ENCODE measurements at places on chromosomes 16 and 17. TPM values are rescaled to one million over a fixed set of nuclear protein-coding genes. Genes with fewer than 3 reads are reported as not detected.
A peak's percentile ranks its signal among the peaks of the same experiment; 100 is the strongest.

GRCh38 chr16:1141191-1141590 is 11.7 kb upstream of the CACNA1H start:
- no peak for DNase-seq

GEMIN4 gene
- 26.7 TPM for total RNA-seq

WWP2 gene
- 97.8 TPM for total RNA-seq

GRCh38 chr16:47815655-47816054 is 340.1 kb downstream of the ABCC12 start:
- DNase-seq = no peak

DNA sequence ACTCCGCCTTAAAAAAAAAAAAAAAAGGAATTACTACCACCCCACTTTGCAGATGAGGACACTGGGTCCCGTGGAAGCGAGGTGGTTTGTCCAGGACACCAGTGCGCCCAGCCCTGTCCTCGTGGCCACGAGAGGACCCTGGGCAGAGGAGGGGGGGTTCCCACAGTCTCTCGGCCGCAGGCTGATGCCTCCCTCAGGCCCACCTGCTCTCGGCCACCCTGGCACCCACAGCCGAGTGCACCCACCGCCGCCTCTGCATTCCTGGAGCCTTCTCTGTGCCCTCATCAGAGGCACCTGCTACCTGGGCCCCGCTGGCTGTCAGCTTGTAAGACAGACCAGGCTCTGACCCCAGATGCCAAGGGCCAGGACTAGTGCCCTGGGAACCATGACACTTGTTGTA is 28.1 kb upstream of the PVALEF start:
- DNase-seq = no peak

DNA sequence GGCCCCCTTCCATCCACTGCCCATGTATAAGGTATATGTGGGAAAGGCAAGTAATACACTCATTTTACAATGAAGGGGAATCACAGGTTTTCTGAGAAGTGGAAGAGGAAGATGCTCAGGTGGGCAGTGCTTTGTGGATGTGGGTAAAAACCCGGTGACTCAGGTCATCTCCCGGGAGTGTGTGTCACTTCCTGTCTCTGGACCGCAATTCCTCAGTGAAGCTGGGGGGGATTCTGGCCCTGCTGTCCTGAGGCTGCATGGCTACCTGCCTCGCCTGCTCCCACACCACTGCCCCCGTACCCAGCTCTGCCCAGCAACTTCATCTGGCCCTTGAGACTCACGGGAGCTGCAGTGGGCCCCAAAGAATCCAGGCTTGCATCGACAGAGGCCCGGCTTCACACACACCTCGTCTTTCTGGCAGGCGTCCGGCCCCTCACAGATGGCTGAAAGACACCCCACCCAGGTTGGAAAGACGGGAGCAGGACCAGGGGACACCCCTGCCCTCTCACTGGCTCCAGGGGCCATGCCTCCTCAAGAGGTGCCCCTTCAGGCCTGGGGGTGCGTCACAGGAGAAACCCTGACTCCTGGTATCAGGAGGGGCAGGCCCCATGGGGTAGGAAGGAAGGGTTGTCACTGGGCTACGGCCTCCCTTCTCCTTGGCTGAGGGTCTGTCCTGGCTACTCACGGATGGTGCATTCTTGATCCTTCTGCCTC is 882 bp downstream of the SCARF1 start:
- no peak for DNase-seq

- DNase-seq = no peak
Measured at GRCh38 chr17:74085434-74085833, 118.0 kb upstream of the RPL38 start.

GRCh38 chr17:63402431-63403212 is 43.5 kb downstream of the CYB561 start:
- DNase-seq = no peak

DNA sequence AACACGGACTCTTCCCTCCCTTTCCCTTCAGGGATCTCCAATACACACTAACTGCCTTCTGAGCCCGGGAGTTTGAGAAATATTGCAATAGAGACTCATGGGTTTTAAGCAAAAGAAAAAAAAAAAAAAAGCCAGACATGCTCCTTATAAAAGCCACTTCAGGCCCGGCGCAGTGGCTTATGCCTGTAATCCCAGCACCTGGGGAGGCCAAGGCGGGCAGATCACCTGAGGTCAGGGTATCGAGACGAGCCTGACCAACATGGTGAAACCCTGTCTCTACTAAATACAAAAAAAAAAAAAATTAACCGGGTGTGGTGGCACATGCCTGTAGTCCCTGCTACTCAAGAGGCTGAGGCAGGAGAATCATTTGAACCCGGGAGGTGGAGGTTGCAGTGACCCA is 2.4 kb upstream of the HEXD start:
- DNase-seq = no peak

- DNase-seq = no peak
Measured at GRCh38 chr16:83906683-83907082, 7.8 kb downstream of the MLYCD start.

DNA sequence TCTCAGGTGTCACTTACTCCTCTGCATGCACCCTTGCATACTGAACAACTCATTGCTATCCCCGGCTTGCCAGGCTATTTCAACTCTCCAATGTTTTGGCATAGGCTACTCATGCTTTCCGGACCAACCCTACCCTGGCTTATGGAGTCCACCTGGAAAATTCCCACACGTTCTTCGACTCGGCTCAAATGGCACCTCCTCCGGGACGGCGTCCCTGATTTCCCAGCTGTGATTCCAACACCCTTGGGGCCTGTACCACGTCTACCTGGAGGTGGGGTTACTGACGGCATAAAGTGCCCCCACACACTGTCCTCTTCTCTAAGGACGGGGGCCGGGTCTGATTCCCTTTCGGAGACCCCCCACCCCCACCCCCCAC is 498 bp downstream of the SMYD4 start:
- no peak for DNase-seq

- no peak for DNase-seq
Measured at GRCh38 chr17:20954794-20955193, 88.0 kb downstream of the USP22 start.

HSD11B2 gene
- total RNA-seq = 5.6 TPM

DNA sequence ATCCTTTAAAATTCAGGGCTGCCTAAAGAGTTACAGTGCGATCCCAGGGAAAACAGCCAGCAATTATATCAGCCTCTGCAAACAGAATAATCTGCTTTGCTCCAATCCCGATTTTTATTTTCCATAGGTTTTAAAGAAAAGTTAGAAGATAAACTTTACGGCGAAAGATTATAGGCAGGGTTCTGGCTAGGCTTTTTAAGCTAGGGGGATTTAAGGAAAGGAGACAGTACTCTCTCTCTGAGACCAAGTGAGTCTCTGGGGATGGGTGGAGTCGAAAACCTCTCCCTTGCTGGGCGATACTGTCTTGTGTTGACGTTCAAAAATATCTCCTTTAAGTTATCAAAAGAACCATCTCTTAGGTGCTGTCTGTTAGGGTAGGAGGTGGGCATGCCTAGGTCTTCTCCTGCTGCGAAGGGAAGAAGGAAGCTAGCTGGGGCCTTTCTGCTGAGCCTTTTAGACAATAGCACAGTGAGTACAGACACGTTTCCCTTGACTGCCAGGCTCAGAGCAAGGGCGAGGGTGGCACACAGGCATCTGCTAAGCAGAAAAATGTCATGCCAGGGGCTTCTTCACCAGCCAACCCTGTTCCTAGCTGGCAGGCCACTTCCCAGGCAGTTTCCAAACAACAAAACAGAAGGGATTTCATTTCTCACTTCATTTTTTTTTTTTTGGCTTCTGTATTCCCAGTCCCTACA is 167.9 kb upstream of the MAF start:
- DNase-seq = no peak

CCDC154 gene
- 2.0 TPM for total RNA-seq

KRTAP1-4 gene
- not detected for total RNA-seq

TEX14 gene
- 0.55 TPM for total RNA-seq

GRCh38 chr17:19270704-19271611 is 33.8 kb downstream of the EPN2 start:
- no peak for DNase-seq

IKZF3 gene
- 24.3 TPM for total RNA-seq

DNA sequence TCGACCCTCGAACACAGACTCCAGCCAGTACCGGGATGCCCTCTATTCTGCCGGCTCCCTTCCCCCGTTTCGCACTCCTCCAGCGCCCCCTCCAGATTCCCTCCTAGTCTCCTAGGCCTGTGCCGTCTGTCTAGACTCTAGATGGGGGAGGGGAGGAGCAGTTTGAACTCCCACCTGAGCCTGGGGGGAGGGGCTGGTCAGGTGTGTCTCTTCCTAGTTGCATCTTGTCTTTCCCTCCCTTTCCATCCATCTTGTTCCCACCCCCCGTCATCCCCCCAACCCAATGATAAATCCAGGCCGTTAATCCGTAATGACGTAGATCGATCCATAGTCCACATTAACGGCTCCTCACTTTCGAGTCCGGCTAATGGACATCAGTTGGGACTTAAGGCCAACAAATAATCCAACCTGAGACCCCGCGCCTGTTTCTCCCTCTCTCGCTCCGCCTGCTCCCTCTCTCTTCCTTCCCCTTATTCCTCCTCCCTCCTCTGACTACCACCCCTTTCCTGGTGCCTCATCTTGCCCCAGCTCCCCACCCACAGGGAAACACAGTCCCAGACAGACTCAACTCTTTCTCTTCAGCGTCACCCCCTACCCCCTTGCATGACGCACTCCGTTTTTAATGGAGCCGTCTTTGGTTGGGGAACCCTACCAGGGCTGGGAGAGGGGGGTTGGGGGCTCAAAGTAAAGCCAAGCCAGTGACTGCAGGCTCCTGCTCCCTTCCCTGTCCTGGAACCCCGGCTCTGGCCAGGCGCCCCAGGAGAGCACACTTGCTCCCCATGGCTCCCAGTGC is 3.4 kb upstream of the HOXB5 start:
- no peak for DNase-seq

NRN1L gene
- total RNA-seq = not detected

DNA sequence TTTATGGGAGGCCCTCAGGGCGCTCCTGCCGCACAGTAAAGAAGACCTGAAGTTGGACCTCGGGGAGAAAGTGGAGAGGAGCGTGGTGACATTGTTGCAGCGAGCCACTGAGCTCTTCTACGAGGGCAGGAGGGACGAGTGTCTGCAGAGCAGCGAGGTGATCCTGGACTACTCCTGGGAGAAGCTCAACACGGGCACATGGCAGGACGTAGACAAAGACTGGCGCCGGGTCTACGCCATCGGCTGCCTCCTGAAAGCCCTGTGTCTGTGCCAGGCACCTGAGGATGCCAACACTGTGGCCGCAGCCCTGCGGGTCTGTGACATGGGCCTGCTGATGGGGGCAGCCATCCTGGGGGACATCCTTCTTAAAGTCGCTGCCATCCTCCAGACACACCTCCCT is 6.8 kb downstream of the KDM8 start:
- no peak for DNase-seq

ADAM11 gene
- 2.2 TPM for total RNA-seq

HSD17B1 gene
- total RNA-seq = 3.6 TPM

DNA sequence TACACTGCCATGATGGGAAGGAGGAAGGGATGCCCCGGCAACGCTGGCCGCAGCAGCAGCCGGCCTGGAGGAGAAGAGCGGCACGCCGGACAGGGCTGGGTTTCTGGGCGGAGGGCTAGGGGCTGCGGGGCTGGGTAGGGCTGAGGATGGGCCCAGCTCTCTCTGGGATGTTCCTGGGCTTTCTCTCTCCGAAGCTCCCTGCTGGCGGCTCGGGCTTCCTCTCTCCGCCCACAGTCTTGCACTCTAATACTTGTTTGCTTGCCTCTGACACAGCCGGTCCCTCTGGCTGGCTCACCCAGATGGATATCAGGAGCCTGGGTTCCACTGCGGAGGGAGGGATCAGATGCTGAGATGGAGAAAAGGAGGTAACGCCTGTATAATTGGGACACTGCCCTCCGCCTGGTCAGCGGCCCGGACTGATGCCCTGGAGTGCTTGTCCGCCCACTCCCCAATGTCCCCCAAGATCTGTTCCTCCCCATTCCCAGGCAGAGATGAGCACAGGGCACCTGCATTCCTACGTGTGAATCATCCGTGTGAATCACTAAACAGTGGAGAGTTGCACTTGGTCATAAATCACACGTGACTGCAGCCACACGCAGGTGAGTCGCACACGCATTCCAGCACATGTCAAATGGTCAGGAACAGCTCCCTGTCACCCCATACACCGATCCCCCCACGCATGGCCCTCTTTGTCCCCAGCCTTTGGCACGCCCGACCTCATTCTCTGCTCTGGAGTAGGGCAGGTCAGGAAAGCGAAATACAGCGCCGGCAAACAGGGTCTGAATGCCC is at the start of gene ALOXE3:
Gene ALOXE3, minus strand, starts transcription at position 535 of the 789 bp plus-strand sequence. Its CDS starts 524 bp downstream, at position 11.
- peak; percentile 77 for DNase-seq
